Stimulated activated CD4-positive, alpha-beta T cell treated with anti-CD3 and anti-CD28 coated beads, Interleukin-12 subunit alpha, Interleukin-12 subunit beta, amount 100 ng/mL, for 24 hours (primary cell): ENCODE measurements at places on chromosomes 16 and 17.

GRCh38 chr17:82863383-82863940 lies 23.6 kb upstream of the ZNF750 start:
- DNase-seq: no peak

GRCh38 chr16:67967958-67968399 lies 458 bp downstream of the SLC12A4 start:
- no peak for DNase-seq

- no peak for DNase-seq
Measured at GRCh38 chr16:57104706-57105105, 12.3 kb downstream of the CPNE2 start.

GRCh38 chr17:7018331-7018964 lies 4.4 kb upstream of the BCL6B start:
- no peak for DNase-seq

GRCh38 chr16:4067262-4068001 lies 48.8 kb downstream of the ADCY9 start:
- no peak for DNase-seq

DNA sequence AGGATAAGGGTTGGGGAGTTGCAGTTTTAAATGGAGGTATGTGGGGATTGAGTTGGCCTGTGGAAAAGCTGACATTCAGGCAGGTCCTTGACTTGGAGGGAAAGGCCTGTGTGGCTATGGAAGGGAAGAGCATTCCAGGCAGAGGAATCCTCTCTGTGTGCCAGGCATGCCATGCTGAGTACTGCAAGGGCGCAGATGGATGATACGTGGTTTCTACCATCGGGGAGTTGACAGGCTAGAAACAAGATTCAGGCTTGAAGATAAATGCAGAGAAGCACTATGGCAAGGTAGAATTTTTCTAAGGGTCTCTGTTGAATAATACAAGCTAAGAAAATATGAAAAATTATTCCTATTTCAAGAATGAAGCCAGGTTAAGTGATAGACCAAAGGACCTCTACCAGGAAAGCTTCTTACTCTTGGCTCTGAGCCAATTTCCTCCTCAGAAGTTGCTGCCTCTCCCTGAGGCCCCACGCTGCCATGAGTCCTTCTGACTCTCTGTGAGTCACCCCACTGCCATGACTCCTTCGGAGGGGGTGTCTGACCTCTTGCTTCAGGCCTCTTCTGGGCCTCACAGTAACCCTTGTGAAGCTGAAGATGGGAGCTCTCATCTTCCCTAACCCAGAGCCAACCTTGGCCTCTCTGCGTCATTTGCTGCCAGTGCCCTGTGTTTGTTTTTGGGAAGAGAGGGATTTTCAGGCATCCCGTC lies 75.8 kb downstream of the WNT3 start:
- no peak for DNase-seq

DNA sequence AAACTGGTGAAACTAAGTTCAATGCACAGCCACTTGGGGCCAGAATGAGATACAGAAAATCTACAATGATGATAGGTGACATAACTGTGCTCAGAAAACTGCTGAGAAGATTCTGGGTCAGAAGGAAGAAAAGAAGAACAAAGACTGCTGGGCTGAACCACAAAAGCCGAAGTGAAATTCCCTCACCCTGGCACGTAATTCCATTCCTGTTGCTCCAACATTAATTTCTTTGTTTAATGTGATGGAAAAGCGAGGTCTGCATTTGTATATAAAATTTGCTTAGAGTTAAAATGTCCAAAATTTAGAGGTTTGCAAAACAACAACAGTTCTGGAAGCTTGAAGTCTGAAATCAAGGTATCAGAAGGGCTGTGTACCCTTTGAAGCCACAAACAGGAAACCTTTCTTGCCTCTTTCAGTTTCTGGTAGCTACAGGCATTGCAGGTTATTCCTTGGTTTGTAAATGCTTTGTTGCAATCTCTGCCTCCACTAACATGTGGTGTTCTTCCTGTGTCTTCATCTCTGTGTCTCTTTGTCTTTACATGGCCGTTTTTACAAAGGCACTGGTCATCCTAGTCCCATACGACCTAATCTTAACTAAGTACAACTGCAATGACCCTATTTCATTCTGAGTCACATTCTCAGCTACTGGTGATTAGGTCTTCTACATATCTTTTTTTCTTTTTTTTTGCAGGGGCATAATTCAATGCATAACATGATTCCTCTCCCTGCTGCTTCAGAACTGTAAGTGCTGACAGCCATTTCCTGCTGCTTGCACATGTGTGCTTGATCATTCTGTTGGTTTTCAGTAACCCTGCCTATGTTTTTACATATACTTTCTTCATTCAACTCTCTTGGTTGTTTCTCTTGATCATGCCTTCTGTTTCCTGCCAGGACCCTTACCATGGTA lies 603.0 kb upstream of the CDH8 start:
- DNase-seq: no peak

- DNase-seq: no peak
Measured at GRCh38 chr16:50862818-50863643, 121.1 kb downstream of the CYLD start.

DNA sequence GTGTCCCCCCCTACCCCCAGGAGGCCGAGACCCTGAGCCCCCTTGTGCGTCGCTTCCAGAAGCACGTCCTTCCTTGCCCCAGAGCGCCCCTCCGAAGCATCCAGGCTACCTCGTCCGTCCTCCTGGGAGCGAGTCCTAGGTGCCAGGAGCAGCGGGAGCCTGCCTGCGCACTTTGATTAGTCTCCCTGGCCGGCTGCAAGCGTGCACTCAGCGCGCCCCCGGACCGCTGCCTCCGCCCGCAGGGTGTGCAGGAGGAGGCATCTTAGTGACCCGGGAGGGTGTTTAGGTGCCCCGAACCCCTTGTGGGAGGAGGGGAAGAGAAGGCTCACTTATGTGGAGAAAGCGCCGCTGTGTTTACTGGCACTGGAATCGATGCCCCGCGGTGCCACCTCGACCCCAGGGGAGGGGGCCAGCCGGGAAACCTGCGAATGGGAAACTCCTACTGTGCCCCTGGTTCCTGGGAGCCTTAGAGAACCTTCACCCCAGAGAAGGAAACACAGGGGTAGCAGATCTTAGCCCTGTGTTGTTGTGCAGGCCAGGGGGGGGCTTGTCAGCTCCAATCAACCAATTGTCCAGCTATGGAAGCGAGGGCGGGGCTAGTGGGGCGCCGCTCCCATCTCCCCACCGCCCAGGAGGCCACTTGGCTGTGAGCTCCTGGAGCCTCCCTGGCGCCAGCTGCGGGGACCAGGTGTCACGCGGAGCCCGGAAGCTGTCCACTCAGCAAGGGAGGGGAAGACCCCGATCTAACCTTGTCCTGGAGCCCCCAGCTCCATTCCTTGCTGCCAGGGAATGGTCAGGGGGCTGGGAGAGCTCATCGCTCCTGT lies 922.8 kb upstream of the EEF2KMT start:
- no peak for DNase-seq

DNA sequence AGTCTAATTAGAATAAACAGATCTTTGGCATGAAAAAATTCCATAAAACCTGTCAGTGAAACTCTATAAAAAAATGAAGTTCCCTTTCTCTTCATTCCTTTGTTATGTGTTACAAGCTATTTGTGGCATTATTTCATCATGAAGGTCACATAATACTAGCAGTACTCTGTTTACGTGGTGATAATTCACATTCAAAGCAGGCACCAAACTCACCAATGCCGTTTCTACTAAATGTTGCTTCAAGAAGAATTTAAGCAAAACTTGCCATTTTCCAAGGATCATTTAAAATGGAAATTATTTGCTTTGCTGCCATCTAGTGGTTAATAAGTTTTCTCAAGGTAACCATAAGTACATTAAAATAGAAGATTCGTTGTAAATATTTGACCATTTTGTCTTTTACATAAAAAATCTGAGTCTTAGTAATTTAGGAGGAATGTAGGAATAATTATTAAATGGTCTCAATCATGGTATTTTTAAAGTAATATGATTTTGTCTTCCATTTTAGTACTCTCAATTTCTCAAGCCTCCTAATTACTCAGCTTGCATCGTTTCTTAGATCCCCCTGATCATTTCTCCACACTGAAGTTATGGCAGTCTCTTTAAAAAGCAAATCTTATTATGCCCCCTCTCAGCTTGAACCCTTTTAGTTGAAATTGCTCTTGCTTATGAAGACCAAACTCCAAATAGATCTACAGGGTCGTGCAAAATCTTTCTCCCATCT lies 80.8 kb downstream of the OMG start:
- no peak for DNase-seq

- DNase-seq: no peak
Measured at GRCh38 chr16:75789237-75789636, 62.9 kb upstream of the CPHXL start.

DNA sequence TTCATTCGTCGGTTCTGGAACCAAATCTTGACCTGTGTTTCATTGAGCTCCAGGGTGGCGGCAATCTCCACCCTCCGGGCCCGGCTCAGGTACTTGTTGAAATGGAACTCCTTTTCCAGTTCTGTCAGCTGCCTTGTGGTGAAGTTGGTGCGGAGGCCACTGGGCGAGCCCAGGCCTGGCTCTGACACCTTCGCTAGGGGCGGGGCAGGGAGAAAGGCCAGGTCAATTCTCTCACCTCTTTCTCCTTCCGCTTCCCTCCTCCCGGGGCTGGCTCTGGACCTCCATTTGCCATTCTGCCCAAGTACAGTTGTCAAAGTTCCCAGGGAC lies 1.2 kb downstream of the HOXB1 start:
- DNase-seq: no peak

DNA sequence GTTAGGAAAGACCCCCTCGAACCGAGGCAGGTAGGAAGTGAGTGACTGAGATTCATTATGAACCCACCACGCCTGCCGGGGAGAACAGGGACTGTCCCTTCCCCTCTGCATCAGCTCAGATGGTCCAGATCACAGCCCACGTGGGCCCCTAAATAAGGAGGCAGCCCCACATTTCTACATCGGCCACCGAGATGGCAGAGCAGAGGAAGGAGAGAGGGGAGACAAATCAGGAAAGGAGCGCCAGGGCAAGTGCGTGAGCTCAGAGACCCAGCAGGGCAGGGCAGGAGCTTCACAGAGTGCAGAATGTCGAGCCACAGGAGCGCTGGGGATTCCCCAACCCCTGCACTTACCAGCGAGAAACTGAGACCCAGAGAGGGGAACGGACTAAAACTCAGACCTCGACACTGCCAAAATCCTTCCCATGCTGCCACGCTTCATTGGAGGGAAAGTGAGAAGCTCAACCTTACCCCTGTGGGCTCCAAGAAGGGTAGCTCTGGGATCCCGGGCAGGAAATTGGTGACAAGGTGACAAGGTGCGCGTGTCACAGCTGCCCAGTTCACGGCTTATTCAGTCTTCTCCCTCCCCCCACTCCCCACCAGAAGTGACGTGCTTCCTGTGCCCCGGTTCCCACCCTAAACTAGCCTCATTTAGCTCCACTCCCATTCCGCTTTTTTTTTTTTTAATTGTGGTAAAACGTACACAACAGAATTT lies at the start of gene ICAM2:
ICAM2 (minus strand) TSS at position 578 of the 711 bp plus-strand sequence. CDS start 13,942 bp downstream, outside the sequence.
- peak; percentile 78 for DNase-seq

- DNase-seq: no peak
Measured at GRCh38 chr17:19740933-19741332, 7.2 kb downstream of the ALDH3A1 start.

DNA sequence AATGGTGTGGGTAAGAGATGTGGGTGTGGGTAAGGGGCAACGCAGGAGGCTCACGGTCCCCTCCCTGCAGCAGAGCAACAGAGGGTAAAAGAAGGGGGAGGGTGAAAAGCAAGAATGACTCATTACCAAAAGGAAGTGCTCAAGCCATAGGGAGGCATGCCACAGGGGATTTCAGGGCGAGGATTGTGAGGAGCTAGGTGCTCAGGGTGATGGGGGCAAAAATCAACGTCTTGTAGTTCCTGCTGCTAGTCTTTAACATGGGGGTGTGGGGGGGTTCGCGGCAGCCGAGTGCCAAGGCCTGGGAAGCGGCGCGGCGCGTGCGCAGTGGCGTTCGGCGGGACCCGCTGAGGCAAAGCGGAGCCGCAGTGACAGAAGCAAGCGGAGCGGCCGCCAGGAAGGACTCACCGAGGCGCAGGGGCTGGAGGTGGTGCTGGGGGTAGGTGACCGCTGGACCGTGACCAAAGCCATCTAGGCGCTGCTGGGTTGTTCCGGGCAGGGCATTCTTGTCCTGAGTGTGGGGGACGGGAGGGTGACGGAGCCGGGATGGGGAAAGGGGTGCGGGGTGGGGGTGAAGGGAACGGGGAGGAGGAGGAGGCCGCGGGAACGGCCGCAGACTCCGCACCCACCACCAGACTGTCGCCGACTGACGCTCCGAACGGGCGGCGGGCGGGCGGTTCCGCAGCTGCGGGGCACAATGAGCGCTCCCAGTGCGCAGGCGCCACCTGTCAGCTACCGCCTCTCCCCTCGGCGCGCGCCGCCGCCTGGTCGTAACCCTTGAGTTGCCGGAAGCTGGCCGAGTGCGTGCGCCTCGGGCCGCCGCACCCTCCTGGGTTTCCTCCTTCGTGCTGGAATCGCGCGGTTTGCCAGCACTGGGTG lies at the start of gene SSH2:
SSH2 (minus strand) TSS at position 696 of the 876 bp plus-strand sequence; CDS start at position 468, 228 bp downstream.
- DNase-seq: peak; percentile 82
